NB4 (cell line): ENCODE measurements at places on chromosomes 11 and 22.

DNA sequence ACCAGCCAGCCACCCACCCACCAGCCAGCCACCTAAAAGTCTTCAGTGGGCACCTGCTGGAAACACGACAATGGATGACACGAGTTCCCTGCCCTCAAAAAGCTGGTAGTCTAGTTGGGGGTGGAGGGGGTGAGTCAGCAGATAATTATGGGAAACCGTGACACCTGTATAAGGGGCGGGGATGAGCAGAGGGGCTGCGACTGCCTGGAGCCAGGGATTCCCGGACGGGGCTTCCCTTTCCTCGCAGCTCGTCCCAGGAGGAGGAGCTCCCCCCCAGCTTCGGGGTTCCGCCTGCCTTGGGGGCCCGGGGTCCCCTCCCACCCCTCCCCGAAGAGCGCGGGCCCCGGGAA is 2.3 kb upstream of the RTN4RL2 start:
- no peak for DNase-seq

GRCh38 chr22:27765706-27766291 is 35.8 kb downstream of the MN1 start:
- no peak for DNase-seq

DNA sequence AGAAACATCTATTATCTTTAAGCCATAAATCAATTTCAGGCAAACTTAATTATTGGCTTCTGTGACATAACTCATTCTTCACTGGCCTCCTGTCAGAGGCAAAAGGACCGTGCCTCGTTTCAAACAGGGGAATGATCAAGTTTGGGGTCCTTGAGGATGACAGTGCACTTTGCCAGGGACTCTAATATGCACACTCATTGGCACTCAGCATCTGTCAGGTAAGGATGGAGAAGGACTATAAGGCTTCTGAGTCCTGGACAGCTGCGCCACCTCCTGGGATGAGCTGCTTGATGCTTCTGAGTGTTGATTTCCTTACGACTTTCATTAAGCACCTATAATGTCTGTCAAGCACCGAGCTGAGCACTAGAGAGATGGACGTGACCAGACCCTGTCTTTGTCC is 20.2 kb downstream of the BPIFC start:
- DNase-seq: peak; percentile 33

DNA sequence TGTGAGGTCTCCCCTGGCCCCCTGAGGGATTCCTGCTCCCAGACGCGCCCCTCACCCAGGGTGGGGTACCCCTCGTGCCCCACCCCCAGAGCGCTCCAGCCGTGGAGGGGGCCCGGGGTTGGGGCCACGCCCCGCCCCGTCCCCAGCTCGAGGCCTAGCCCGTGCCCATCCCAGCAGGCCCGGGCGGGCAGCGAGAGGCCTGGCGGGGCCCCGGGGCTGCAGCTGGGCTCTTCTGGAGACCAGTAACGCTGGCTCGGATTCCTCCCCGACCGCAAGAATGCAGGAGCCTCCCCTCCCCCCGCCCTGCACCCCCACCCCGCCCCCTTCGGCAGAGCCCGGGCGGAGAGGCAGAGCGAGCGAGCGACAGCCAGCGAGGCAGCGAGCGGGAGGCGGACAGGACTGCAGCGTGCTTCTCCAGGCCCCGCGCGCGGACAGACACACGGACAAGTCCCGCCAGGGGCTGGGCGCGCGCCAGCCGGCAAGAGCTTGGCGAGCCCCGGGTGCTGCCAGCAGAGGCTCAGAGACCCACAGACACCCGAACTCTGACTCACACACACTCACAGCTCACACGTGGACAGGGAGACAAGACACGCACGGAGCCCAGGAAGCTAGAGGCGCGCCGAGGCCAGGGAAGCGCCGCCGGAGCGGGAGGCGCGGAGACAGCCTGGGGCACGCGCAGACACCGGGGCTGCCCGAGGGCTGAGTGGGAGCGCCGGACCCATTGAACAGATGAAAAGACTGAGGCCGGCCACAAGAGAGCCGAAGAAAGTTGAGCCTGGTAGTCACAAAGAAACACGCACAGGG is 15.2 kb downstream of the BCL9L start:
- no peak for DNase-seq

- DNase-seq: no peak
Observed at GRCh38 chr11:58495906-58496305, 12.0 kb downstream of the OR5B21 start.

- no peak for DNase-seq
Observed at GRCh38 chr11:133676265-133676664, 144.0 kb upstream of the OPCML start.
